Neural cell (in vitro differentiated cells): ENCODE measurements at places on chromosomes 12 and 14. TPM values are rescaled to one million over a fixed set of nuclear protein-coding genes. Genes with fewer than 3 reads are reported as not detected.

The PTGER2 gene
- polyA plus RNA-seq = not detected in 2 replicates

The PTPN6 gene
- polyA plus RNA-seq = not detected in 2 replicates

The PLEKHD1 gene
- 0.52 TPM in 1 of 2 replicates, not detected in the other for polyA plus RNA-seq

The LRP10 gene
- polyA plus RNA-seq = 0.22 and 1.1 TPM in 2 replicates

The KLHL42 gene
- 50.5 and 52.2 TPM in 2 replicates for polyA plus RNA-seq
